ENCODE measurements at places on chromosomes 5 and 9. TPM values are rescaled to one million over a fixed set of nuclear protein-coding genes. Genes with fewer than 3 reads are reported as not detected.

Gene NOP16
- total RNA-seq, result 15.9 TPM

Gene SHLD3
- 3.0 TPM for total RNA-seq

Gene CNTLN
- total RNA-seq, result 1.6 TPM

Gene ADGRD2
- not detected for total RNA-seq

Gene CDK5RAP2
- total RNA-seq, result 36.7 TPM

Gene FLT4
- total RNA-seq, result 3.8 TPM
